AG08395 (cell line): ENCODE measurements at places on chromosomes 13 and 19.

DNA sequence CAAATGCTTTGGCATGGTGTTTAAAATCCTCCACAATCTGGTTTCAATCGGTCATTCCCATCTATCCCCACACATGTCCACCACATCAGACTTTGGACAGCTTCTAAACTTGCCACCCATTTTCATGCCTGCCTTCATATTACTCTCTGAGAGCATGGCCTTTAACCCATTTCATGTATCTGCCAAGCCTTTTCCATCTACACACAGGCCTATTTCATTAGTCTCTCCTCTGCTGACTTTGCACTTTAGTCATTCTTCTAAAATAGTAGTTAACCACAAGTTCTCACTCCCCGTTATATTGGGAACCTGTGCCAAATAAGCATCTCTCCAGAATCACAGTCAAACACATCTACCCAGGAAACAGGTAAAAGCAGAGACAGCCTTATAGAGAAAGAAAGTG is 142.2 kb downstream of the MZT1 start:
- no peak for DNase-seq

DNA sequence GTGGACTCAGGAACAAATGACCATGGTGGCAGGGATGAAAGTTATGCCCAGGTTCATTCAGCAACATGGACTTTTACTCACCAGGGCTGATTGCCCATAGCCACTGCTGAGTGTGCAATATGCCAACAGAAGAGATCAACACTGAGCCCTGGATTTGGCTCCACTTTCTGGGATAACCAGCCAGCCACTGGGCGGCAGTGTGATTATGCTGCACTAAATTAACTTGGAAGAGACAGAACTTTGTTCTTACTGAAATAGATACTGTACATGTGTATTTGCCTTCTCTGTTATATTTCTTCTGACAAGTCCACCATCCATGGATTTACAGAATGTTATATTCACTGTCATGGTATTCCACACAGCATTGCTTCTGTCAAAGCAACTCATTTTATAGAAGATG is 257.4 kb downstream of the TDRD3 start:
- DNase-seq, result peak; percentile 13

GRCh38 chr19:50654882-50655281 is 5.6 kb downstream of the C19orf81 start:
- no peak for DNase-seq

DNA sequence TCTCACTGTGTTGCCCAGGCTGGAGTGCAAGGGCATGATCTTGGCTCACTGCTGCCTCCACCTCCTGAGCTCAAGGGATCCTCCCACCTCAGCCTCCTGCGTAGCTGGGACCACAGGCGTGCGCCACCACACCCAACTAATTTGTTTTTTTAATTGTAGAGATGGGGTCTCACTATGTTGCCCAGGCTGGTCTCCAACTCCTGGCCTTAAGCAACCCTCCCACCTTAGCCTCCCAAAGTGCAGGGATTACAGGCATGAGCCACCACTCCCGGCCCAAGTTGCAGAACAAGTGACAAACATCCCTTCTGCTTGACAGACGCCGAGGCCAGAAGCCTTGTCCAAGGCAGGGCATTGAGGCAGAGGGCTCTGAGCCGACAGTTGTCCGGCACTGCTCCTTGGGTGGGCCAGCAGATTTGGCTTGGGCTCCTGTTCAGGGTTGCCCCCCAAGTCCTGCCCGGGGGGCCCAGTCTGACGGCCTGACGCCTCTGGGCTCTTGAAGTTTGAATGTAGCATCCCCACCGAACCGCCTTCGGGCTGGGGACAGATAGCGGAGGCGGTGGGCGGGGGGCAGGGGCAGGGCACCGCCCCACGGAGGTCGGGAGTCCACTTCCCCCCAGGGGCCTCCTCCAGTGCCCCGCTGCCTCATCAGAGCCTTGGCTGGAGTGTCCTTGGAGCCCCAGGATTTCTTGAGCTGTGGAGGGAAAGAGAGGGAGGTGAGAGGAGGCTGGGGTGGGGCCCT is 5.7 kb upstream of the SPACA4 start:
- DNase-seq, result no peak

DNA sequence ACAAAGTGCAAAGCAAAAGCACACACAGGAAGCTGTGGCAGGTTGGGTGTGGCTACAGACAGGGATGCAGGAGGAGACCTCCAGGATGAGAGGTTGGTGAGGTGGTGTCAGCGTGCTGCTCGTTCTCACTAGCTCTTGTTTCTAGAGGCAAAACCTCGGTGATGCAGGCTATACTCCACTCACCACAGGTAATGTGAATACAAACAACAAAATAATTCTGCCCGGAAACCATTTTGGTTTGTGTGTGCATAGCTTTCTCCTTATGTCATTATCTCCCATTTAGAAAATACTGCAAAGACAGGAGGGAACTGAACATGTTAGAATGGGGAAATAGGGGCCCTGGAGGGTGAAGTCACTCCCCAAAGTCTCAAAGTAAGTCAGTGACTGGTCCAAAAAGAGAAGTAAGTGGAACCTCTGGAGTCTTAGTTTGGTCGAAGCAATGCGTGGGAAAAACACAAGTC is 9.4 kb downstream of the LCP1 start:
- DNase-seq, result no peak

DNA sequence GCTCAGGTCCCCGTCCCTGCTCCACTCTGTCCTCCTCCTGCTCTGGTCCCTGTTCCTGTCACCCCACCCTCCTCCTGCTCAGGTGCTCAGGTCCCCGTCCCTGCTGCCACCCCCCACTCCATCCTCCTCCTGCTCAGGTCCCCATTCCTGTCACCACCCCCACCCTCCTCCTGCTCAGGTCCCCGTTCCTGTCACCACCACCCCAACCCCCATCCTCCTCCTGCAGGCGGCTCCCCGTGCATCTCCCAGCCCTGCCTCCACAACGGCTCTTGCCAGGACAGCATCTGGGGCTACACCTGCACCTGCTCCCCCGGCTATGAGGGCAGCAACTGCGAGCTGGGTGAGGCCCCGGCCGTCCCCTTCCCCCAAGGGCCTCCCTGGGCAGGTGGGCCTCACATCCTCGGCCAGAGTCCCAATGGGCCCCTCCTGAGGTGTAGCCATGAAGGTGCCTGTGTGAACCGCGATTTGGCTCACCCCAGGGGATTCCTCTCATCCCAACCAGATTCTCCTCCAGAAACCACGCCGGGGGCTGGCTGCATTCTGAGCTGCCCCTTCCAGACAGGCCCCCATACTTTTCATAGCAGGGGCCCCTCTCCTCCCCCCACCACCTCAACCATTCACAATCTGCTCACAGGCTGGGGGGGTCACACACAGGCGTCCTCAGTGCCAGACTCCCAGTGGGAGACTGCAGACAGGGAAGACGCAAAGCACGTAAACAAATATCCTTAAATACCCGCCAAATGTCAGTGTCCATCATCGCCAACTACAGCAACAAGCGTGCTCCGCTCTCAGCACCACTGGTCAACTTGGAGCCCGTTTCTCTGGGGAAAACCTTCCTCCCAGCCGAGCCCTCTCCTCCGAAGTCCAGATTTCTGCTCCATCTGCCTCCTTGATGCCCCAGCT is 4.6 kb downstream of the PROZ start:
- DNase-seq, result no peak

DNA sequence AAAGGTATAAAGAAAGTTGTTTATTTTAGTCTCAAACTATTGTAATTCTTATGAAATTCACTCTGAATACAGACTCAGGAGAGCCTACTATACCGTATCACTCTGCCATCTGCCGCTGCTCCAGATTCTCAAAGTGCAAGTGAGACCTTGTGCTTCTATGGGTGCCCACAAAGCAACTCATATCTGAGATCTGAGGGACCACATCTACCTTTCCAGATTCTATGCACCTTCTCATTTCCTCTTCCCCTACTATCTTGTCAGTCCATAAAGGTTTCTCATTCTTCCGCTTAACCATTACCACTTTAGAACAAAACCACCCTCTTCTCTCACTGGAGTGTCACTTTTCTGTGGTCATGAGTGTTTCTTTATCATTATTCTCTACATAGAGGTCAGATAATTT is 1236.9 kb downstream of the DIAPH3 start:
- DNase-seq, result no peak

- no peak for DNase-seq
These were observed 21.0 kb upstream of the NDFIP2 start for GRCh38 chr13:79459906-79460305.

- DNase-seq, result no peak
These were observed 476.8 kb downstream of the COG6 start for GRCh38 chr13:40132249-40132648.
